ENCODE measurements at places on chromosomes 12 and 14.

DNA sequence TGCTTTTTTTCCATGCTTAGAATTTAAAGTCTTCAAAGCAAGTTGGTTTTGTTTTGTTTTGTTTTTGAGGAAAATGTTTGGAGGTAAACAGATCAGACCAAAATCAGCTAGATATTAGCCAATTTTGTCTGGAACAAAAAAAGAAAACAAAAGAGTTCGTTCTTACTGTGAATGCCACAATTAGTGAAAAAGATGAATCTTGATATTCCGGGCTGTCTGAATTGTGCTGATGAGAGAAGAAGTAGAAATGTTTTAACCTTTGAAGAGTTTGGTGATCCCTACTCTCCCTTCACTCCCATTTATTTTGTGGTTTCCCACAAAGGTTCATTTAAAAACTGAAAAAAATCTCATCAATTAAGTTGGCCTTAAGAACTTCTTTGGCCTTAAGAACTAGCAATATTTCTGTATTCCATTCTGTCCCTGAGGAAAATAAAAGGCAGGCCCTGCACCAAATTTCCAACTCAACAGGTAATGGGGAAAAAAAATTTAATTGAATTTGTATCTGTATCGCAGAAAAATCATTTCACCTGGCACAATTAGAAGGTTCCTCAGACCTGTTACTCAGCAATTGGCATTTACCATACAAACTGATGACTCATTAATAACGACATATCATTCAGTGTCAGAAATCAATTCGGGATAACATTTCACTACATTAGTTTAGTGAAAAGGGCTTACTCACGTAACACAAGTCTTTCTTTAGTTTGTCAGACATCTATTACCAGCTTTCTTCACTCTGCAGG is 562 bp upstream of the GLIPR1L2 start:
- peaks cover 3% of the 10 kb centered on the region for H3K36me3 ChIP-seq
- no peak for DNase-seq
- H3K4me1 ChIP-seq: peaks cover 23% of the 10 kb centered on the region
- H3K27ac ChIP-seq: peak overlapping the region; percentile 95
- peak overlapping the region; percentile 95 for H3K4me3 ChIP-seq

DNA sequence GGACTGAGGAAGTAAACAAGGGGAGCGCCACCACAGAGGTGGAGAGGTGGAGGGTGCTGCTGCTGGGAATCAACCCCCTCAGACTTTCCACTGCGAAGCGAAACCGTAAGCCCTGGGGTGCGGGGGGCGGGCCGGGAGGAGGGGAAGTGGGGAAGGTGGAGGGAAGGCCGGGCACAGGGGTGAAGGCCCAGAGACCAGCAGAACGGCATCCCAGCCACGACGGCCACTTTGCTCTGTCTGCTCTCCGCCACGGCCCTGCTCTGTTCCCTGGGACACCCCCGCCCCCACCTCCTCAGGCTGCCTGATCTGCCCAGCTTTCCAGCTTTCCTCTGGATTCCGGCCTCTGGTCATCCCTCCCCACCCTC is at the start of gene LAG3:
LAG3 (plus strand) TSS at position 190 of the 365 bp plus-strand sequence. CDS start 333 bp downstream, outside the sequence.
- peak within 1 kb of the TSS; percentile 38 for H3K4me3 ChIP-seq
- peaks cover 29% of the 10 kb centered on the region for H3K4me1 ChIP-seq
- H3K27ac ChIP-seq: peak within 1 kb of the TSS; percentile 30
- DNase-seq: no peak
- H3K36me3 ChIP-seq: peaks cover 23% of the 10 kb centered on the region

GRCh38 chr12:116144384-116144783 is 133.1 kb downstream of the MED13L start:
- no peaks in the 10 kb centered on the region for H3K36me3 ChIP-seq
- H3K4me3 ChIP-seq: no peak overlapping the region
- H3K27ac ChIP-seq: peak overlapping the region; percentile 62
- peaks cover 45% of the 10 kb centered on the region for H3K4me1 ChIP-seq
- DNase-seq: no peak

DNA sequence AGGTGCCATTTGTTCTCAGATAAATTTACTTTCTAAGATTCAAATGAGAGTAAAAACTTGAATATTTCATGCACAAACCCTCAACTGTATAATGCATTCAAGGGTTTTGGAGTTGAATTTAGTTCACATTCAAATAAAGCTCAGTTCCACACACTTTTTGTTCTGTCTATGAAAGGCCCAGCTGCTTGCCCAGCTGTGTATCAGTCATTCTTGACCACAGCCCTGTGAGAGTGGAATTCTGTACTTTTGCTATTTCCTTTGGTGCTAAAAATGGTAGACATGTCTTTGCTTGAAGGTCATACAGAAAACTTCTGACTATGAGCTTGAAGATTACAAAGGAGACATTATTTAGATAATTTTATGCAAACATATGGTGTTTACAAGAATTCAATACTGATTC is 110.4 kb downstream of the KCNC2 start:
- no peaks in the 10 kb centered on the region for H3K36me3 ChIP-seq
- H3K4me3 ChIP-seq: no peak overlapping the region
- no peaks in the 10 kb centered on the region for H3K27me3 ChIP-seq
- no peaks in the 10 kb centered on the region for H3K4me1 ChIP-seq
- DNase-seq: no peak

- H3K27me3 ChIP-seq: no peaks in the 10 kb centered on the region
- no peak overlapping the region for H3K4me3 ChIP-seq
- peaks cover 6% of the 10 kb centered on the region for H3K4me1 ChIP-seq
- H3K36me3 ChIP-seq: peaks cover 30% of the 10 kb centered on the region
- H3K27ac ChIP-seq: peak overlapping the region; percentile 14
- DNase-seq: no peak
These were observed 100.1 kb downstream of the PPP1R12A start for GRCh38 chr12:79834712-79835376.

DNA sequence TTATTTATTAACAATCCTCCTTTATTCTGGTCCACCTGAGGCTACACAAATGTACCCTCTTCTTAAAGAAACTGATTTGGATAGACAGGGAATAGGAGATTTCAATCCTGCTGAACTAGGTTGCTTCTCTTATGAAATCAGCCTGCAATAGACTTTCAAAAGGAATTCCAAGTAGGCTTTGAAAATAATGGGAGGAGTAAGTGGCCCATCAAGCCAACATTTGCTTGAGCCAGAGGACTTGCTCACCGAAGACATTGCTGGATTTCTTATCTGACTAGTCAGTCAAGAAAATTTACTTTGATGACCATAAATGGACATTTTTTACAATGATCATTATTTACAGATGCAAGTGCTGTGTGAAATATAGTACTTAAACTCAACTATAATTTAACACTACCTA is 82.8 kb upstream of the RASSF8 start:
- DNase-seq: no peak
- H3K4me3 ChIP-seq: no peak overlapping the region
- peaks cover 6% of the 10 kb centered on the region for H3K36me3 ChIP-seq
- H3K4me1 ChIP-seq: no peaks in the 10 kb centered on the region
- H3K27ac ChIP-seq: no peak overlapping the region
- H3K27me3 ChIP-seq: peaks cover 4% of the 10 kb centered on the region

DNA sequence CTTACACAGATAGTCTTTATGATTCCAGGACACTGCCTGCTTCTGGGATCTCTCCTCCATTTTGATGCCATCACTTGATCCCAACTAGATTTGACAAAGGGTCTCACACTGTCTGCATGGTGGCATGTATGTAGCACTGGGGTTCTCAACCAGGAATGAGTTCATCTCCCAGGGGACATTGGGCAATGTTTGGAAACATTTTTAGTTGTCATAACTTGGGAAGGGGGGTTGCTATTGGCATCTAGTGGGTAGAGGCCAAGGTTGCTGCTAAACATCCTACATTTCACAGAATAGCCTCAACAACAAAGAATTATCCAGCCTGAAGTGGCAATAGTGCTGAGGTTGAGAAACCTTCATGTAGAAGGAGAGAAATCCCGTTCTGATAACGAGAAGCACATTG is 376.2 kb downstream of the DPF3 start:
- peaks cover 8% of the 10 kb centered on the region for H3K27me3 ChIP-seq
- no peak for DNase-seq
- no peak overlapping the region for H3K4me3 ChIP-seq
- H3K27ac ChIP-seq: no peak overlapping the region

DNA sequence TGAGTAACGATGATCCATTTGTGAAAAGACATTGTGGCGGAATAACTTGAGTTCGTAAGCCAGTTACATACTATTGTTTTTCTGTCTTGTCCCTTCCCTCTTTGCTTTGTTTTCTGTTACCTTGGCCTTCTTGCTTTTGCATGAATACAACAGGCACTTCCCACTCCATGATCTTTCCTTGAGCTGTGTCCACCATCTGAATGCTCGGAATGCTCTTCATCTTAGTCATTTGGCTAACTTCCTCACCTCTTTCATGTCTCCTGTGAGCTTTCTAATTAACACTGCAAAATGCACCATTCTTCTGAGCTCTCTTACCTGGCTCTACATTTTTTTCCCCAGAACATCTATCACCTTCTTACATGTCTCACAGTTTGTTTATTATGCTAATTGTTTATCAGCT is 10.0 kb downstream of the KNTC1 start:
- no peak overlapping the region for H3K4me3 ChIP-seq
- H3K27me3 ChIP-seq: no peaks in the 10 kb centered on the region
- peaks cover 4% of the 10 kb centered on the region for H3K36me3 ChIP-seq
- DNase-seq: no peak
- no peaks in the 10 kb centered on the region for H3K4me1 ChIP-seq
- no peak overlapping the region for H3K27ac ChIP-seq

DNA sequence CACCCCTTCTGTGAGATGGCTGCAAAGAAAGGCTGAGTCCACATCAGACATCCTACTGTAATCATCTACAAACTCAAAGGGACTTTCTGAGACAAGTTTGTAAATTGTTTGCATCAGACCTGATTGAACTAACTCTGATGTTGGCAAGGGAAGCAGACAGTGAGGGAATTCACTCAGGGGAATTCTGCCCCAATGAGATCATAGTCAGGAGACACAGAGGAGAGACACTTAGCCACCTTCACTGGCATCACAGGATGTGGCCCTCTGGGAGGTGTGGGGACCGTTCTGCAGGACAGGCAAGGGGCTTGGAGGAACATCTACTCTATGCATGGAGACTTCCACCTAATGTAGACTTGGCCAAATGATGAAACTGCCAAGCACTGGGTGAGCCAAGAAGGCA is 70.7 kb upstream of the DDX11 start:
- no peak for DNase-seq
- no peaks in the 10 kb centered on the region for H3K36me3 ChIP-seq
- no peak overlapping the region for H3K4me3 ChIP-seq
- H3K4me1 ChIP-seq: peaks cover 1% of the 10 kb centered on the region
- H3K27me3 ChIP-seq: peaks cover 18% of the 10 kb centered on the region

DNA sequence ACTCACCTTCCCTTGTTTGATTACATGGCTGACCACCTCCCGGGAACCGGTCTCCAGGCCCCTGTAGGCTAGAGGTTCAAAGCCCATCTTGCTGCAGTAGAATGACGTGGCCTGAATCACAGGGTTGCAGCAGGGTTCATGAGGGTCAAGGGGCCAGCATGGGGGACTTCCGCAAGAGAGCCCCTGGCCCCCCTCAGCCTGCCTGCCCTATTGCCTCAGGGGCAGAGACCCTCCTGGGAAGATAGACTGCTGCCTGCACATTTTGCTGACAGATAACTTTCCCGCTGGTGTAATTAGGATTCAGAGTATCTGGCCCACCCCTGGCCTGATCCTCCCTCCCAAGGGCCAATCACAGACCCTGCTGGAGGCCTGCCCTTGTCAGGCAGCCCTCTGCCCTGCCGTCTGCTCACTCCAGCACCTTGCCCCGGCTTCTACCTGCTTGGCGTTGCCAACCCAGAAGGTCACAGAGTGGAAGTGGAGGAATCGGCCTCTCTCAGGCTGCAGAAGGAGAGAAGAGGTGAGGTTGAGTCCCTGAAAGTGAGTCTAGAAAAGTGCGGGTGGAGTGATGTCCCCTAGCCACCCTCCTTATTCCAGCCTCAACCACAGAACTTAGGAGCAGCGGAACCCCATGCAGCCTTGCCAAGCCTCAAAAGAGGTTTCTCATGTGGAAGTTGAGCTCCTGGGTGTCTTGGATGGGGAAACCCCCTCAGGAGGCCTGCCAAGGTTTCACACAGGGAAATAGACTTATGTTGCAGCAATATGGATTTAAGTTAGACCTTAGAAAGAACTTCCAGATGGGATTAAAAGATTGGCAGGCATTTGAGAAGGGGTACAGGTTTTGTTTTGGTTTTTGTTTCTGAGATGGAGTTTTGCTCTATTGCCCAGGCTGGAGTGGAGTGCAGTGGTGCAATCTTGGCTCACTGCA is 1.1 kb downstream of the HPD start:
- no peaks in the 10 kb centered on the region for H3K36me3 ChIP-seq
- H3K4me3 ChIP-seq: no peak overlapping the region
- H3K4me1 ChIP-seq: peaks cover 25% of the 10 kb centered on the region
- no peak for DNase-seq
- H3K27ac ChIP-seq: peak overlapping the region; percentile 68
- H3K27me3 ChIP-seq: no peaks in the 10 kb centered on the region

- no peak for DNase-seq
- no peaks in the 10 kb centered on the region for H3K36me3 ChIP-seq
- no peaks in the 10 kb centered on the region for H3K4me1 ChIP-seq
- H3K27me3 ChIP-seq: no peaks in the 10 kb centered on the region
- H3K27ac ChIP-seq: peak overlapping the region; percentile 37
- H3K4me3 ChIP-seq: no peak overlapping the region
These were observed 38.3 kb downstream of the RPS6KA5 start for GRCh38 chr14:91021991-91022621.

DNA sequence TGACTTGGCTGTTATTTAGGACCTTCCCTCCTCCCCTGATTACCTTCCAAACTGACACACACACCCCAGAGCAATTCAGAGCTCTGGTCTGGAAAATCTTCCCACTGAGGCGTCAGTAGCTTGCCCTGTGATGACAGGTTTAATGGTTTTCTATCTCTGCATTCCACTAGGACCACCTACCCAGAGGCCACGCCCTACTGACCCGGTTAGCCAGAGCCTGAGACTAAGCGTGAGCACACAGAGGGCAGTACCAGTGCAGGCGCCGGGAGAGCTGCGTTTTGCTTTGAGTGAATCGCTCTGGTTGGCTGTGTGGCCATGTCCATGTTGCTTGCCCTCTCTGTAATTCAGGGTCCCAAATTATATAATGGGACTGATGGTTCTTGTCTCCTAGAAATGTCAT is 36.2 kb upstream of the ATP2A2 start:
- peak overlapping the region; percentile 78 for H3K27ac ChIP-seq
- no peak for DNase-seq
- peaks cover 7% of the 10 kb centered on the region for H3K36me3 ChIP-seq

- peaks cover 23% of the 10 kb centered on the region for H3K4me1 ChIP-seq
- peak overlapping the region; percentile 96 for H3K27ac ChIP-seq
- peak overlapping the region; percentile 95 for H3K4me3 ChIP-seq
- DNase-seq: no peak
These were observed 1.4 kb upstream of the CDCA4 start for GRCh38 chr14:105022276-105022670.

- H3K4me1 ChIP-seq: peaks cover 5% of the 10 kb centered on the region
- H3K36me3 ChIP-seq: no peaks in the 10 kb centered on the region
- DNase-seq: no peak
- H3K27ac ChIP-seq: no peak overlapping the region
These were observed 297.6 kb upstream of the SEL1L start for GRCh38 chr14:81831128-81831820.

GRCh38 chr12:49367381-49368239 is at the start of gene SPATS2:
Gene SPATS2, plus strand, starts transcription at chr12:49367462. Its CDS starts 93,551 bp downstream, at chr12:49461013.
- H3K27me3 ChIP-seq: no peaks in the 10 kb centered on the region
- H3K4me3 ChIP-seq: peak within 1 kb of the TSS; percentile 95
- peaks cover 20% of the 10 kb centered on the region for H3K4me1 ChIP-seq
- peaks cover 7% of the 10 kb centered on the region for H3K36me3 ChIP-seq
- peak within 1 kb of the TSS; percentile 85 for H3K27ac ChIP-seq

GRCh38 chr12:56941299-56942017 is 7.2 kb upstream of the SDR9C7 start:
- H3K4me1 ChIP-seq: peaks cover 9% of the 10 kb centered on the region
- H3K27ac ChIP-seq: peak overlapping the region; percentile 86
- peaks cover 29% of the 10 kb centered on the region for H3K27me3 ChIP-seq
- peak overlapping the region; percentile 60 for H3K4me3 ChIP-seq
- H3K36me3 ChIP-seq: no peaks in the 10 kb centered on the region

Measured in type B pancreatic cell (in vitro differentiated cells).